ENCODE measurements at places on chromosomes 4 and X.
A peak's percentile ranks its signal among the peaks of the same experiment; 100 is the strongest.

DNA sequence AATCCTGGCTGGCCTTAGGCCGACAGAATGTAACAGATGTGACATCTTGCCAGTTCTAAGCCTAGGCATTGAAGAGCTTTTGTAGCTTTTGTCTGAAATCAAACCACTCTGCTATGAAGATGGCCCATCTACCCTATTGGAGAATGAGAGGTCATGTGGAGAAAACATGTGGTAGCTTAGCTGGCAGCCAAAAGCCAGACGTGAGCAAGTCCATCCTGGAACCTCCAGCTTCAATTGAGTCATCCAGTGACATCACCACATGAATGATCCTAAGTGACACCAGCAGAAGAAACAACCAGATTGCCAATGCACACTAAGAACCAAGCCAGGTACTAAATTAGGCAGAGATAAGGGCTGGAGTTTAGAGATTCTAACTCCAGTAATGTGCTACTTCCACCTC, 154.8 kb upstream of the ZFP42 start:
- H3K4me1 ChIP-seq, result no peaks in the 10 kb centered on the region
- no peak overlapping the region for H3K27ac ChIP-seq
- DNase-seq, result no peak

DNA sequence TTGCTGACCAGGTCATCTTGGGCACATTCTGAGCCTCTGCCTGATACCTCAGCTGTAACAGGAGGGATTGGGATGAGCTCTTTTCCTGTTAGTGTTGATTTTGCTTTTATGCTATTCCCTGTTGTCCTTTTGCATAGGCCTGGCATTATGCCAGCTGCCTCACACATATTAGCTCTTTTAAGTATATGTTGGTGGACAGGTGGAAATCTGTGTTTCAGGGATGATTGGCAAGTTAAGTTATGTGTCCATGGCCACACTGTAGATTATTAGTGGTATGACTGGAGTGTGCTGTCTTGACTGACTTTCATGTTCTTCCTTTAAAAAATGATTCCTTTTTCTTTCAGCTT, 28.9 kb downstream of the NSD2 start:
- H3K4me3 ChIP-seq, result no peak overlapping the region
- no peaks in the 10 kb centered on the region for H3K27me3 ChIP-seq
- H3K4me1 ChIP-seq, result no peaks in the 10 kb centered on the region
- H3K27ac ChIP-seq, result no peak overlapping the region

DNA sequence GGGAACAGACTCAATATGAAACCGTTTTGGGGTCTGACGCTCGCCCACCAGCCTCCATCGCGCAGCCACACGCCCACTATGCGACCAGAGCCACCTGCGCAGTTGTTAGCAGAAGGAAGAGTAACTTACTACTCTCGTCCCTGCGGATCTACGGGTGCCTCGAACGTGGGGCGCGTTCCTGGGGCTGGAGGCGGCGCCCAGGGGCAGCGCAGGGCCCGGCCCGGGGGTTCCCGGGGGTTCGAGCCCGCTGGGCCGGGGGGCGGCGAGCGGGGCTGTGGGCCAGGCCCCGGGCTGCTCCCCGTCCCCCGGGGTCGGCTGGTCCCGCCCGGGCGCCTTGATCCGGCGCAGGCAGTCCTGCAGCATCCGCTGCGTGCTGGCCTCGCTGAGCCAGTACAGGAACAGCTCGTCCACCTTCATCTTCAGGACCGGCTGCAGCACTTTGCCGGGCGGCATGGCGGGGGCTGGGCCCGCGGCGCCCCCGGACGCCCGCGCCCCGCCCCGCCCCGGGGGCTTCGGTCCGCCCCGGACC, 404 bp downstream of the PPP2R3B start:
- peak; percentile 39 for DNase-seq
- H3K36me3 ChIP-seq, result no peaks in the 10 kb centered on the region
- peaks cover 11% of the 10 kb centered on the region for H3K4me1 ChIP-seq
- peak overlapping the region; percentile 90 for H3K4me3 ChIP-seq

GRCh38 chr4:185566972-185567371, 31.7 kb upstream of the PDLIM3 start:
- H3K27ac ChIP-seq, result peak overlapping the region; percentile 45
- no peaks in the 10 kb centered on the region for H3K27me3 ChIP-seq
- DNase-seq, result no peak
- H3K36me3 ChIP-seq, result no peaks in the 10 kb centered on the region
- H3K4me1 ChIP-seq, result no peaks in the 10 kb centered on the region

- H3K4me1 ChIP-seq, result no peaks in the 10 kb centered on the region
- no peak overlapping the region for H3K4me3 ChIP-seq
- H3K36me3 ChIP-seq, result no peaks in the 10 kb centered on the region
- no peak overlapping the region for H3K27ac ChIP-seq
- H3K27me3 ChIP-seq, result no peaks in the 10 kb centered on the region
- no peak for DNase-seq
Observed at GRCh38 chr4:150161109-150161508, 82.9 kb downstream of the DCLK2 start.

DNA sequence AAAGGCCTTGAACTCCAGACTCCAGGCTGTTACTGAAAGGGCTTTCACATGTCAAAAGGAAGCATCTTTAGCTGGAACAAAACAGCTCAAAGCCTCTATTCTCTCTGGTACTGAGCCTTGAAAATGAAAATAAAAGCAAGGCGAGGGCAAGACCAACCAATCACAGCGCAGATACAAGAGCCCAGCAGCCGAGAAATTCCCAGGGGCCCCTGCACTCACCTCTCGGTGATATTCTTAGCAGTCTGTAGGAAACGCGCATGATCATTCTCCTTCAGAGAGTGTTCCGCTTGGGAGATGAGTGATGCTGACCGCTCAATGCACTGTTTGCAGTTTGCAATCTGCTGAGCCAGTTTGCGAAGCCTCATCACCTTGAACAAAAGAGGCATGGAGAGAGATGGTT, 138.1 kb downstream of the MID1 start:
- H3K4me1 ChIP-seq, result no peaks in the 10 kb centered on the region
- no peak for DNase-seq
- H3K36me3 ChIP-seq, result no peaks in the 10 kb centered on the region
- H3K4me3 ChIP-seq, result no peak overlapping the region

DNA sequence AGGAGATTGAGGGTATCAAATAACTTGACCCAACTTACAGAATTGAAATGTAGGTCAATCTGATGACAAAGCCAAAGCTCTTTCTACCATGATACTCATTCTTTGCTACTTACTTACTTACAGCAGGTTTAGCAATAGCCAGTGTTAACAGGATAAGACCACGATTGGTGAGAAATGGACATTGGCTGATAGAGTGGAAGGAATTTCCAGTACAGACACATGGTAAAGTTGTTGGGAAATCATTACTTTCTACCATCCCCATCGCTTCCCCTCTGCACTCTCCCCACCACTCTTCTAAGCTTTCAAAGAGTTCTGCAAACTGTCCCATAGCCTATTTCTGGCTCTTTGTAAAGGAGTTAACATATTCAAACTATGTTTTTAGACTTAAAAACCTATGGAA, 119.7 kb downstream of the CHRNA9 start:
- no peaks in the 10 kb centered on the region for H3K36me3 ChIP-seq

DNA sequence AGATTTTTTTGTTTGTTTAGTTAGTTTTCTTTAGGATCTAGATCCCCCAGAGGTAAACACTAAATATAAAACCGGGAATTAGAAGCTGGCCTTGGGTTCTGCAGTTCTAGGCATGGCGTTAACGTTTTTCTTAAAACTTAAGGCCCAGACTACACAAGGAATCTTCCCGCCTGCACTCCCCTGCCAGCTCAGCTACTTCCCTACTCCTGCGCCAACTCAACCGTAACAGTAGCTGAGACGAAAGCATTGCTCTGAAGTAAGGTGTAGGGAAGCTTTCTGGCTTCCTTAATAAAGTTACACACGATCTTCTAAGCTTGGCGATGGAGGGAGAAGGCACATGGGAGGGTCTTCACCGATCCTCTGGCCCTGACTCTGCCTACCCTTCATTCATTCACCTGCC, 37.1 kb downstream of the CPE start:
- H3K4me1 ChIP-seq, result no peaks in the 10 kb centered on the region
- DNase-seq, result no peak

GRCh38 chrX:107135049-107135964, 16.7 kb upstream of the RBM41 start:
- H3K4me3 ChIP-seq, result no peak overlapping the region
- H3K4me1 ChIP-seq, result no peaks in the 10 kb centered on the region
- no peak overlapping the region for H3K27ac ChIP-seq
- no peaks in the 10 kb centered on the region for H3K27me3 ChIP-seq
- no peaks in the 10 kb centered on the region for H3K36me3 ChIP-seq

GRCh38 chr4:98828801-98829200, 100.1 kb downstream of the EIF4E start:
- H3K4me3 ChIP-seq, result no peak overlapping the region
- no peaks in the 10 kb centered on the region for H3K27me3 ChIP-seq
- no peak overlapping the region for H3K27ac ChIP-seq
- H3K4me1 ChIP-seq, result no peaks in the 10 kb centered on the region

DNA sequence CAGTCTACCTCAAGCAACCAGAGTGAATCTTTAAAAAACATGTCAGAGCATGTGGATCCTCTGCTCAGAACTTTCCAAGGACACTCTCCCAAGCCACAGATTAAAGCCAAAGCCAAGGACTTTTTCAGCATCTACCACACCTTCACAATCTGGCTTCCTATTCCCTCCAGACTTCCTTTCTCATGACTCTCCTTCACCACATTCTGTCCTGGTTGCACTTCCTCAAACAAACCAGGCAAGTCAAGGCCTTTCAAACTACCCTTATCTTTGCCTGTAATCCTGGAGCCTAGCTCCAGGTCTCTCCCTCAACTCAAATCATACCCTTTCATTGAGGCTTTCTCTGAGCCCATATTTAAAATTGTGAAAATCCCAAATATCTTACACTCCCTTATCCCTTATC, 191.6 kb upstream of the GALNTL6 start:
- no peak overlapping the region for H3K4me3 ChIP-seq
- no peaks in the 10 kb centered on the region for H3K27me3 ChIP-seq
- no peaks in the 10 kb centered on the region for H3K4me1 ChIP-seq
- no peaks in the 10 kb centered on the region for H3K36me3 ChIP-seq

GRCh38 chrX:8748855-8749254, 16.9 kb upstream of the ANOS1 start:
- DNase-seq, result no peak
- H3K27me3 ChIP-seq, result no peaks in the 10 kb centered on the region
- no peak overlapping the region for H3K4me3 ChIP-seq
- no peak overlapping the region for H3K27ac ChIP-seq

GRCh38 chr4:115841871-115842270, 728.5 kb upstream of the NDST4 start:
- no peak for DNase-seq
- H3K27ac ChIP-seq, result no peak overlapping the region
- H3K36me3 ChIP-seq, result no peaks in the 10 kb centered on the region
- no peaks in the 10 kb centered on the region for H3K4me1 ChIP-seq

- no peaks in the 10 kb centered on the region for H3K27me3 ChIP-seq
- no peak overlapping the region for H3K27ac ChIP-seq
- no peaks in the 10 kb centered on the region for H3K4me1 ChIP-seq
- no peak overlapping the region for H3K4me3 ChIP-seq
- DNase-seq, result no peak
- H3K36me3 ChIP-seq, result no peaks in the 10 kb centered on the region
Observed at GRCh38 chr4:52995360-52996030, 133.4 kb downstream of the RASL11B start.

DNA sequence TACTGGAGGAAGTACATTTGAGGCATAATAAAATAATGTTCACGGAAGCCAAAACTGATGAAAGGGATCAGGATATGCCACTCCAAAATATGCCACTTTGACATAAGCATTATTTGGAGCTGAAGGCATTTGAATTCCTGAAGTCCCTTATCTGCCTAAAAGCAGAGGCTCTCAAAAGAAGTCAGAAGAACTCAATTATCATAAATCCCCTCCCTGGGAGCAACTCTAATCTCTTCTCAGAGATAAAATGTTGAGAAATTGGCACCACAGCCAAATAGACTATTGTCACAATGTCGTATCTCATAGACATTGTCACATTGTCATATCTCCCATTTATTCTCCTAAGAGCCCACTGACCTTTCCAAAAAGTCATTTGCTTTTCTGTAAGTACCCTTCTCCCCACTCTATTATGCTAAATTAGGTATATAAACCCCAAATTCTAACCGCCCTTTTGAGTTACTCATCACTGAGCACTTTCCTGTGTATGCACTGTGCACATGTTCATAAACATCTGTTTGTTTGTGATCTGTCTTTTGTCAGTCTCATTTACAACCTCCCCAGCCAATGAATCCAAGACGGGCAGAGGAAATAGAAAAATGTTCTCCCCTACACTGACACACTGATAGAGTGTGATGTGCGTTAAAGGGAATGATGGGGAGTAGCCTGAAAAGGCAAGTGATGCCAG, 78.5 kb upstream of the NAF1 start:
- no peaks in the 10 kb centered on the region for H3K4me1 ChIP-seq
- H3K36me3 ChIP-seq, result no peaks in the 10 kb centered on the region
- peaks cover 4% of the 10 kb centered on the region for H3K27me3 ChIP-seq
- H3K4me3 ChIP-seq, result no peak overlapping the region
- H3K27ac ChIP-seq, result no peak overlapping the region

DNA sequence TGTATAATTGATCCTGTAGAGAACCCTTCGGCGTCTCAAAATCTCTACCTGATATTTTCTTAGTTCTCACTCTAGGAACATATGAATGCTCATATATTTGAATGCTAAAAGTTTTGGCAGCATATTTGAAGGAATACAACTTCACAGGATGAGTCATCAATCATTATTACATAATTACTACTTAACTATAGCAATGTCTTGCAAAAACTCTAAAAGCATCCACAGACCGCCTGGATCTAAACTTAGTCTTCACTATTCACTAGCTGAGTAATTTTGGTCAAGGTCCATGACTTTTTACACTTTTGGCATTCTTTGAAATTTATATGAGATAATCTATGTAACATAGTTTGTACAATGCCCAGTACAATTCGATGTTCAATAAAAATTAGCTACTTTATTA, 194.7 kb downstream of the DTHD1 start:
- H3K27ac ChIP-seq, result no peak overlapping the region
- H3K36me3 ChIP-seq, result no peaks in the 10 kb centered on the region

DNA sequence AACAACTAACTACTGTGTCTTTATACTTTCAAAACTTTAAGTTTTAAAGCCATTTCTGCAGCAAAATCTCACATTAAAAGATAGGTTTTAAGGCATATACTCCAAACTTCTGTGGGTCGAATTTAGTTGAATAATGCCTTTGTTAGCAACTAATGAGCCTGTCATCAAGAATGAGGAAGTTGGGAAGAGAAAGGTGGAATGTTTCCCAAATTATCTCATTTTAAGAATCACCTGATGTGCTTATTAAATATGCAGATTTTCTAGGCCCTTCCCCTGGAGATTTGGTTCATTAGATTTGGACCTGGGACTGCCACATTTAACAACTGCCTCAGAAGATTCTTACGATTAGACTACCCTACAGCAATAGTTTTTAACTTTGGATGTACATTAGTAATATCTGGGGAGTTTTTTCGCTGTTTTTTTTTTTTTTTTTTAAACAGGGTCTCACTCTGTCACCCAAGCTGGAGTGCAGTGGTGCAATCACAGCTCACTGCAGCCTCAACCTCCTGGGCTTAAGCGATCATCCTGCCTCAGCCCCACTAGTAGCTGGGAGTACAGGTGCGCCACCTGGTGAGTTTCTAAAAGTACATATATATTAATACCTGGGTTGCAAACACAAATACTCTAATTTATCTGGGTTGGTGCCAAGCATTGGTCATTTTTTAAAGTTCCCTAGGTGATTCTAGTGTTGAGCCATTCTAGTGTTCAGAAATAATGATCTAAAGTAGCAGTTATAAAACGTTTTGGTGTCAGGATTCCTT, 16.1 kb upstream of the TASL start:
- H3K27me3 ChIP-seq, result no peaks in the 10 kb centered on the region
- no peak for DNase-seq
- H3K36me3 ChIP-seq, result no peaks in the 10 kb centered on the region
- H3K4me1 ChIP-seq, result no peaks in the 10 kb centered on the region
- no peak overlapping the region for H3K27ac ChIP-seq
